ENCODE measurements at places on chromosomes 11 and 22. TPM values are rescaled to one million over a fixed set of nuclear protein-coding genes. Genes with fewer than 3 reads are reported as not detected.

DNA sequence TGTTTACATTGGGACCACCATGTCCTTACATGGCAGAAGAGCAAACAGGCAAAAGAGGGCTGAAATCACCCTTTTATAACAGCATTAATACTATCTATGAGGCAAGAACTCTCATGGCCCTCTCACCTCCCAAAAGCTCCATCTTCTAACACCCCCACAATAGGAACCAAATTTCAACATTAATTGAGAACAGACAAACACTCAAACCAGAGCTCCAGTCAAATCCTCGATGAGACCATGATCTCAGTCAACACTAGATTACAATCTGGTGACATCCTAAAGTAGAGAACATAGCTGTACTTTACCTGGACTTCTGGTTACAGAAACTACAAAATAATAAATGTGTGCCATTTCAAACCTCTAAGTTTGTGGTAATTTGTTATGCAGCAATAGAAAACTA lies 25.1 kb downstream of the OR2AG2 start:
- DNase-seq: no peak

GRCh38 chr22:28935140-28935539 lies 51.8 kb downstream of the ZNRF3 start:
- DNase-seq: no peak

CALCB gene
- not detected for polyA plus RNA-seq

GRCh38 chr11:110207123-110207522 lies 89.3 kb downstream of the RDX start:
- no peak for DNase-seq

GGTLC2 gene
- not detected for polyA plus RNA-seq

- no peak for DNase-seq
These were observed 404.5 kb downstream of the INSC start for GRCh38 chr11:15519124-15519791.

DNA sequence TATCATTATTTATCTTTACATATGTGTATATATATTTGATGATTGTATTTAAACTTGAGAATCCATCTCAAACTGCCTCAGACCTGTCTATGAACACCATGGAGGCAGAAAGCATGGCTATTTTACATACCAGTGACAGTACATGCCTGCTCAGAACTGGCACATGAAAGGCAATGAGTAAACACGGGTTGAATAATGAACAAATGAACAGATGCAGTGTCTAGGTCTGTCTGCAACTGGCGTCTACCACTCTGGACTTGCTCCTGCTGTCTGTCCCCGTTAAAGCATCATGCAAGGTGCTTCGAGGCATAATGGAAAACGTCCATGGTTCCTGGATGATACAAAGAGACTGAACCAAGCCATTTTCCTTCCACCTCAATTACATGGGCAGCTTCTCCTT lies 271.6 kb upstream of the NARS2 start:
- no peak for DNase-seq

GRCh38 chr22:48438800-48439559 lies 1388.7 kb downstream of the BRD1 start:
- DNase-seq: no peak

DNA sequence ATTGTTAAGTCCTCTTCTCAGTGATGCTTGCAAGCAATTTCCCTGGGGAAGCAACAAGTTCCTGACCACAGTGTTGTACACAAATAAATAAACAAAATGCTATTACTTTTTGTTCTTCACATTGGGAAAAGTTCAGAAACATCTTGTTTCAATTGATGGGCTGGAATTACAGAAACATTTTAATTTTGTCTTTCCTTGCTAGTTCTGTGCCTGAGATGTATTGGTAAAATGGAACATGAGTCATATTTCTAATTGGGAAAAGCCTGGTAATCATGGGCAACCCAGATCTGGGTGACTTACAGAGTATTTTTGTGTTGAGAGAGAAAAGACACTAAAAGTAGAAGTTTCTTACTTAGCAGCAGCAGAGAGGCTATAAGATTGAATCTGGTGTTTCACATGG lies 576 bp upstream of the BLID start:
- no peak for DNase-seq

DNA sequence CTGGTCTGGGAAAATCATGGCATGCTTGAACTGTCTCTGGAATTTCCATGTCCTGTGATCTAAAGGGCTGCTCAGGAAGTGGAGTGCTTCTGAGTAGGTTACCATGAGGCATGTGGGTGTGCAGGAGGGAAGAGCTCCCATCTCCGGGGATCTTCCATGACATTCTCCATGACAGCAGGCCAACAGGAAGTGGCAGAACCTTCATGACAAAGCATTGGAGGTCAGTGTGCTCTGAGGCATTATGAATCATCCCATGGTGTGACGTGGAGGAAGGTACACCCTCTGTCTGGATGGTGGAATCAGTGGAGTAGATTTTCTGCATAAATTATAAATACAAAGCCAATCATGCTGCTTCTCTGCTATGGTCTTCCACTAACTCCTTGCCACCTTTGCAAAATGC lies 139.6 kb upstream of the E2F8 start:
- no peak for DNase-seq

DNA sequence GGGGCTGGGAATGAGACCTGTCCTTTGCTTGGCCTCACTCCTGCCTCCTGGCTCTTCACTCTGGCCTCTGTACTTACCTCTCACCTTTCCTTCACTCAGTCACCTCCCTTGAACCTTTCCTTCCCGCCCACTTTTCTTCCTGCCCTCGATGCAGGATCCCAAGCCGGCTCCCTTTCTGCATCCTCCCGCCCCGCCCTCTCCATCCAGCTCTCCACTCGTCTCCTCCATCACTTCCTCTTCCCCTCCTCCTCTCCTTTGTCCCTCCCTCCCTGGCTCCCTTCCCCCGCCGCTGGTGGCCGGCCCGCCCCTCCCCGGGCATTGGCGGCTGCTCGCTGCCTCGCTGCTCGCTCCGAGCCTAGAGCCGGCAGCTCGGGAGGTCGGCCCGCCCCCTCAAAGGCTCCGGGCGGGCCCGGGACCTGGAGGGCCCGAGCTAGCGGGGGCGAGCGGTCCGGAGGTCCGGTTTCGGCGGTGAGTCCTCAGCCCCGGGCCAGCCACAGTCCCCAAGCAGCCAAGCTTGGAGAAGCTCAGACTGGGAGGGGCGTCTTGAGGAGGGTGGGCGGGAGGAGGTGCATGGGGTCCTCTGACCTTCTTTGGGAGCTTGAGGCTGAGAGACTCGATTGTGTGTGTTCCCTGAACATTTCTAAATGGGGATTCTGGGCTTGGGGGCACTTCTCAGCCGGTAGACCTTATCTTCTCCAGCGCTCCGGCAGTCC lies 13.8 kb downstream of the PHLDB1 start:
- peak; percentile 30 for DNase-seq

SMIM35 gene
- polyA plus RNA-seq: 0.29 TPM

GRCh38 chr11:34308913-34309585 lies 48.8 kb downstream of the ABTB2 start:
- peak; percentile 88 for DNase-seq

FAM180B gene
- 0.13 TPM for polyA plus RNA-seq

GRCh38 chr11:21775911-21776310 lies 417.0 kb upstream of the ANO5 start:
- no peak for DNase-seq

DNA sequence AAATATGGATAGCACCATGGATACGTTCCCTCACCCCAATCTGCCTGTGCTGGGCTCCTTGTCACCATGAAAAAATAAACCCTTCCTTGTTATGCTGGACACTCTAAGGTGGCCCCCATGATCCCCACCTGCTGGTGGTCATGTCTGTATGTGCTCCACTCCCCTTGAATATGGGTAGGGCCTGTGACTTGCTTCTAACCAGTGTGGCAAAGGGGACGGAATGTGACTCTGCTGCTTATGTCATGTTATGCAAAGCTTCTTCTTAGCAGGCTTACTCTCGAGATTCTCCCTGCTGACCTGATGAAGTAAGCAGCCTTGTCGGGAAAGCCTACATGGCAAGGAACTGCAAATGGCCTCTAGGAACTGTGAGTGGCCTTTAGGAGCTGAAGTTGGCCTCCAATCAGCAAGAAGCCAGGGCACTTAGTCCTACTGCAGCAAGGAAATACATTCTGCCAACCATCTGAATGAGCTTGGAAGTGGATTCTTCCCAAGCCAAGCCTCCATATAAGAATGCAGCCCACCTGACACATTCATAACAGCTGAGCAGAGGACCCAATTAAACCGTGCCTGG lies 159.9 kb downstream of the CCDC34 start:
- DNase-seq: no peak

TMEM121B gene
- polyA plus RNA-seq: 1.4 TPM

NXPE1 gene
- not detected for polyA plus RNA-seq

DNA sequence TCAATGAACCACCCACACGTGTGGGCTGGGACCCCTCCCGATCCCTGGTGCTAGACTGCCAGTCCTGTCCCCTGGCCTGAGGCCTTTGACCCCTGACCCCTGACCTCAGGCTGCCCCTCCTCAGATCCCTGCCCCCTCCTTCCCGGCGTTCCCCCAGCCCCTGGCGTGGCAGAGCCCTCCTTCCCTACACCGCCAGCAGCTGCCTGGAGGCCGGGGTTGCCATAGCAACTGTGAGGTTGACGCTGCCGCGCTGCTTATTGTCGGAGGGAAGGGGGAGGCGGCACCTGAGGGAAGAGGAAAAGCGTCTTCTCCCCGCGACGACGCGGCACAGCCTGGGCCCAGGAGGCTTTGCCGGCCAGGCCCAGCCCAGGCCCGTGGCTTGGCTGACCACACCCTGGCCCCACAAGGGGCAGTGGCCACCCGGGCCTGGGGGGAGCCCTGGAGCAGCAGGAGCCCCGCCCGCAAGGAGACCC lies 32.6 kb downstream of the SHANK3 start:
- DNase-seq: no peak

KCNQ1OT1 gene
- 0.01 TPM for polyA plus RNA-seq

- DNase-seq: no peak
These were observed 4.3 kb downstream of the RSPH14 start for GRCh38 chr22:23137468-23137867.

- DNase-seq: no peak
These were observed 10.0 kb upstream of the CCDC83 start for GRCh38 chr11:85845124-85845631.

- DNase-seq: peak; percentile 53
These were observed 457.0 kb downstream of the NTM start for GRCh38 chr11:131827430-131827829.

LGALS1 gene
- polyA plus RNA-seq: 2,964 TPM

DNA sequence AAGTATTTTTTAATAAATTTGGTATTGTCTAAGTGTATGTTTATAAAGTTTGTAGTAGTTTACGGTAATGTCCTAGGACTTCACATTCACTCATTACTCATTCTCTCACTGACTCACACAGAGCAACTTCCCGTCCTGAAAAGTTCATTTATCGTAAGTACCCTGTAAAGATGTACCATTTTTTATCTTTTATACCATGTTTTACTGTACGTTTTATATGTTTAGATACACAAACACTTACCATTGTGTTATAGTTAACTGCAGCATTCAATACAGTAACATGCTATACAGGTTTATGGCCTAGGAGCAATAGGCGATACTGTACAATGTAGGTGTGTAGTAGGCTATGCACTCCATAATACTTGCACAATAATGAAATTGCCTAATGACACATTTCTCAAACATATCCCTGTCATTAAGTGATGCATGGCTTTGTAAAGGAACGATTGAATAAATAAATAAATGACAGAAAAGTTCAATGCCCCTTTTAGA lies 12.5 kb upstream of the CARD18 start:
- DNase-seq: peak; percentile 44

C11orf97 gene
- polyA plus RNA-seq: not detected

DNA sequence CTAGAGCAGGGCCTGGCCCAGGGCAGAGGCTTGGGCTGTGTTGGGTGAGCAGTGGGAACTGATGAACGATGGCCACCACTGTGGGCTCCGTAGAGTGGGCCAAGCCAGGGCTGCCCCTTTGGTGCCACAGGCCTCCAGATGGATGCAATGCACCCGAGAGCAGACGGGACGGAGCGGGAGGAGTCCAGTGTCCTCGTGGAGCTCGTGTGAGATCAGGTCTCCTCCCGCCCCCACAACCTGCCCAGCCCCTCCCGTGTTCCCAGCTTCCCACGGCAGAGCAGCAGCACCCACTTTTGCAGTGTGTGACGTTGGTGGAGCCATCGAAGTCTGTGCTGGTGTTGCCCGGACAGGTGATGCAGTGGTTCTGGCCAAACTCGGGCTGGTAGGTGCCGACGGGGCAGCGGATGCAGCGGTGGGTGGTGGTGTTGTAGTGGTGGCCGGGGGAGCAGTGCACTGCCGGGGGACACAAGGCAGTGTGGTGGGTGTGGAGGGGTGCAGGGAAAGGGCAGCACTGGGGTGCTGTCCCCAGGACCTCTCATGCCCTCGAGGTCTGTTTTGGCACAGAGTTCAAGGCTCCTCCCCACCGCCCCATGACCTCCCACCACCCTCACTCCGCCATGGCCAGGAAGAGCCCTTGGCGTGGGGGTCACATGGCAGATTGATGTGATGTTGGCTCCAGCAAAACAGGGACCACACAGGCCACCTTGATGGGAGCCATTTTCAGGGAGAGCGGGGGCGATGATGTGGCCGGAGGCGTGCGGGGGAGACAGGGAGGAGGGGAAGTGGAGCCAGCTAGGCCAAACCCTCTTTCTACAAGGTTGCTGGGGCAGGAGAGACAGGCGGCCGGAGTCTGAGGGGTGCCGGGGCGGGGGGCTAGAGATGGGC lies 23.9 kb upstream of the TTLL12 start:
- DNase-seq: no peak

PIH1D2 gene
- polyA plus RNA-seq: not detected

DNA sequence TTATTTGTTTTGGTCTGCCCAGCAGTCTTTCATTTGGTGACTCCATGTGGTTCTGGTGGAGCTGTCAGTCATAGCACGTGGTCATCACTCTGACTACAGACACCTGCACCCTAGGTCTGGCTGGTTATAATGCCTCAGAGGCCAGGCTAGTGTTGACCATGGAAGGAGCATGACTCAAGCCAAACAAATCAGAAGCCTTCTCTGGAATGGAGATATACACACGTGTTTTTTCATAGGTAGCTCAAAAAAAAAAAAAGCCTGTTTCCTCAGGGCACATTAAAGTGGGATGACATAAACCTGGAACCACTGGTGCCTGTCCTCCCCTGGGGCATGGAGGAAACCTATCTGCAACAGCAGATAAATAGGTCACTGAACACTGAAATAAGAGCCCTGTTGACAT lies 8.1 kb upstream of the PLAAT3 start:
- no peak for DNase-seq

LAYN gene
- not detected for polyA plus RNA-seq

MS4A1 gene
- 0.88 TPM for polyA plus RNA-seq

GRCh38 chr11:27413218-27413617 lies 50.2 kb upstream of the CCDC34 start:
- no peak for DNase-seq

DNA sequence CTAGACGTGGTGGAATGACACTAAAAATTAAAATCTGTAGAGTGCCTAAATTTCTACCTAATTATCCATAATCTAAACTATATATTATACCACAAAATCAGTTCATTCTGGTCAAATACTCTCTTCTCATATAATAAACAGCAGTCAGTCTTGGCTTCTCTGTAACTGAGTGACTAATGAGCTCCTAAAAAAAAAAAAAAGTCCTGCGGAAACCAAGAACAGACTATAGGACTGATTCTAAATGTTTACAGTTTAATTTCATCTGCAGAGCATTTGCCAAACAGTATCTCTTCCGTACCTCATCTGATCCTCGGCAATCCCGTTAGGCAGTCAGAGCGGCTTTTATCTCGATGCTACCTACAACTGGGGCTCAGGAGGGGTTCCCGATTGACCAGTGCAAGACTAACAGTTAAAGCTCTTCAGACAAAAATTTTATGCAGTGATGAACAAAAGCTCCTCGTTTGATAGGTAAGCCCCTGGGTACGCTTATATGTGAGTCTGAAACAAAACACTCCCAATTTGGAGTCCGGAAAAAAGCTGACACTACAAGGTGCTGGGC lies 686 bp downstream of the KIF18A start:
- DNase-seq: no peak

GRCh38 chr22:27588268-27588667 lies 213.3 kb downstream of the MN1 start:
- DNase-seq: no peak
